ENCODE measurements at places on chromosomes 7 and 10.

- DNase-seq: no peak
Observed at GRCh38 chr7:74176555-74176954, 2.4 kb downstream of the EIF4H start.

GRCh38 chr7:2044883-2045471, 187.8 kb downstream of the MAD1L1 start:
- DNase-seq: no peak

DNA sequence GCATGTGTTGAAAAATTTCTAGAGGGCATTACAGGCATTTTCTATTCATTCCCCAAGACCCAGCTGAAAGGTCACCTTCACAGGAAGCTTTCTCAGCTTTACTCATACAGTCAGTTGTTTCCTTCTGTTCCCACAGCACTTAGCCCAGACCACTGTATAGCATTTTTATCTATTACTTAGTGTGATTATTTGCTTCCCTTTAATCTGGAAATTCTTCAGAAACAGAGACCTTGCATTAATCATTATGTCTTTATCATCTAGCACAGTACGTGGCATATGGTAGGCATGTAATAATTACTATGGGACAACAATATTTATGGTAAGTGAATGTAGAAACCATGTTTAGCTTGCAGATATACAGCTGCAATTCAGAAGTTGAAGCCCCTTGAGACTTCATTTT, 38.2 kb upstream of the CDK6 start:
- no peak for DNase-seq

GRCh38 chr7:20296901-20297300, 33.8 kb upstream of the ITGB8 start:
- DNase-seq: no peak

DNA sequence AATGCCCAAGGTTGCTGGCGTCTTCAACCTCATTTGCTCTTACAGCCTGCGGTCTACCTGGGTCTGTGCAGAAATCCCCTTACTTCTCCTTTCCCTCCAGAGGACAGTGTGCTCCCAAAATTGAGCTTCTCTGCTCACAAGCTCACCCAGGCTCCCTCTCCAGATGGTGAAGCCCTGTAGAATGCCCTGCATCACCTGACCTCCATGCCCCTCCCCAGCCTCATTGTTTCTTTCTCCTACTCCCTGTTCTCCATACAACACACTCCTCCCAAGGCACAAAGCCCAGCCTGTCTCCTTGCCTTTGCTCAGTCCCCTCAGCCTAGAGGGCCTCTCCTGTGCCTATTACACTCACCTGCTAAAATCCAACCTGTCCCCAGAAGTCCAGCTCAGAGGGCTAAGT, 3.5 kb downstream of the CRHR2 start:
- DNase-seq: no peak

All from renal cortical epithelial cell (primary cell).